ENCODE measurements at places on chromosomes 5 and 9.

GRCh38 chr5:100546001-100546400, 10.8 kb downstream of the FAM174A start:
- DNase-seq: no peak

- no peak for DNase-seq
Measured at GRCh38 chr9:129316281-129317030, 138.4 kb upstream of the IER5L start.

- no peak for DNase-seq
Measured at GRCh38 chr9:72203205-72203803, 54.1 kb downstream of the GDA start.

- DNase-seq: no peak
Measured at GRCh38 chr9:121641224-121641611, 10.2 kb upstream of the DAB2IP start.

DNA sequence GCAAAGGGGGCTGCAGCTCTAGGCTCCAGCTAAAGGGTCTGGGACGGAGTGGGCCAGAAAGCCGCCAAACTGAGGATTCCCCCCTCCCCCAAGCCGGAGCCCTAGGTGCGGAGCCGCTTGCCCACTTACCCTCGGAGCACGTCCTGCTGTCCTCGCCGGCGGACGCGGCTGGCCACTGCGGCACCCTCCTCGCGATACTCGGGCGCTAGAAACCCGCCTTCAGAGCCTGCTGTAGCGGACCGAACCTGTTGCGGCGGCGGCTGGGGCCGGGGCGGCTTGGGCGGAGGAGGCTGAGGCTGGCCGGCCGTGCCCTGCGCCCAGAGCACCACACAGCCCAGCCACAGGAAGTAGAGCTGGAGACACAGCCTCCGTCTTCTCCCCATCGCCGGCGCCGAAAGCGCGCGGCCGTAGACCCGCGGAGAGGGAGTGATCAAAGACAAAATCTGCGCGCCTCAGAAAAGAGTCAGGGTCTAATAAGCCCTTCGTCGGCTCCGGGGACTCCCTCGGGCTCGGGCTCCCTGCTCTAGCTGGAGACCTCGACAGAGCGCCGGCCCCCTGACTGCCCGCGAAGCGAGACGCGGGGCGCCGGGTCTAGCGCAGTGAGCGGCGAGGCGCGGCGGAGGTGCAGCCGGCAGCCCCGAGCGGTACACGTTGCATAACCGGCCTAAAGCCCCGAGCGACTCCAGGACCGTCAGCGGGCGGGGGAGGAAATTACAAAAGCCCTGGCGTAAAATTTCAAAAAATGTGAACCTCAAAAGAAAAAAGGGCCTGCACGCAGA, 635 bp downstream of the FBN2 start:
- DNase-seq: no peak

DNA sequence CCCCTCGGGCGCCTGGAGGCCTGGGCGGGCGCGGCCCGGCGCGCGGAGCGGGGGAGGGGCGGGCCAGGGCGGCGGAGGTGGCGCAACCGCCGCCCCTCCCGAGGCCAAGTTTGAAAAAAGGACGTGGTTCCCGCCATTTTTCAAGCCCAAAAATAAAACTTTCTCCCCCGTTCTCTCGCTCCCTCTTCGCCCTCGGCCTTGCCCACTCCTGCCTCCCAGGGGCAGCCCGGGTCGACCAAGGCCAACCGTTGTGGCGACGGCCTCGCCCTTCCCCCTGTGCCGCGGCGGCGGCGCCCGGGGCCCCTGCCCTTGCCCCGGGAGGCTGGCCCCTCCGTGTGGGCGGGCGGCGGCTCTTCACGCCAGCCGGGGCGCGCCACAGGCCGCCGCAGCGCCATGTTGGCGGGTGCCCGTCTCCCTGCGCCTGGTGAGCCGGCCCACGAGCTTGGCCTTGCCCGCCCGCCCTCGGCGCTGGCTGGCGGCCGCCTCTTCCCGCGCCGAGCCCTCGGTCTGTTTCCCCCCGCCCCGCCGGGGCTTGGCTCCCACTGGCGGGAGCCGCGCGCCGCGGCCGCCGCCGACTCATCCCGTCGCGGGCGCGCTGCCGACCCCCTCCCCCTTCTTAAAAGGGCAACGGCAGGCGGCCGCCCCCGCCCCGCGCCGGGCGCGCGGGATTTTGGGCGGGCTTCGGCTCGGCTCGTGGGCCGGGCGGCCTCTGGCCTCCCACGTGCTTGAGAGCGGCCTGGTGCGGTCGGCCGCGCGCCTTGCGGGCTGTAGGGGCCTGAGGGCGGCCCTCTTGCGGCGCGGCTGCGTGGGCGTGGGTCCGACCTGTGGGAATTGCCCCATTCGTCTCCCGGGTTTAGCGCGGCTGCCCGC, 1.3 kb downstream of the ANP32B start:
- DNase-seq: peak; percentile 86

DNA sequence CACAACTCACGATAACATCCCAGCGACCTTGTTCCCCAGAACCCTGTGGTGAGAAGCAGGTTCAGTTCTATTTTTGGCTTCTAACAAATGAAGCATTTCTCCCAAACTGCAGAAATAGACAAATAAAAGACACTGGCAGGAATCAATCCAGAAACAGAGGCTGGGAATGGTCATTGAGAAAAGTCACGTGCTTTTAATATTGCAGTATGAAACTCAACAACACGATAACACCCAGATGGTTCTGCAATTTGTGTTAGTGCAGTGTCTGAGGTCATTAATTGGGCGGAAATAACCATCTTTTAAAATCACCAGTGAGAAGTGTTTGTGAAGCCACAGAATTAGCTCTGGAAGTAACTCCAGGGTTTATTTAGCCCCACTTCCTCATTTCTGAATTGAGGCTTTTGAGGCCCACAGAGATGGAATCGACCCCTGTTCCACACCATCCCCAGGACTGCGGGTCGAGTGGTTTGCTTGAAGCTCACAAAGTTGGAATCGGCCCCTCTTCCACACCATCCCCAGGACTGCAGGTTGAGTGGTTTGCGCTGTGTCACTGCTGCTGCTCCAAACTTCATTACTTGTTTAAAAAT, 164.7 kb upstream of the IRX4 start:
- no peak for DNase-seq

- DNase-seq: no peak
Measured at GRCh38 chr5:111563031-111563822, 50.9 kb upstream of the STARD4 start.

GRCh38 chr9:34590381-34591247, 1.1 kb upstream of the CNTFR start:
- DNase-seq: no peak

- DNase-seq: no peak
Measured at GRCh38 chr5:126846344-126846743, 69.4 kb downstream of the LMNB1 start.

GRCh38 chr5:113186061-113186460, 209.5 kb downstream of the DCP2 start:
- no peak for DNase-seq

DNA sequence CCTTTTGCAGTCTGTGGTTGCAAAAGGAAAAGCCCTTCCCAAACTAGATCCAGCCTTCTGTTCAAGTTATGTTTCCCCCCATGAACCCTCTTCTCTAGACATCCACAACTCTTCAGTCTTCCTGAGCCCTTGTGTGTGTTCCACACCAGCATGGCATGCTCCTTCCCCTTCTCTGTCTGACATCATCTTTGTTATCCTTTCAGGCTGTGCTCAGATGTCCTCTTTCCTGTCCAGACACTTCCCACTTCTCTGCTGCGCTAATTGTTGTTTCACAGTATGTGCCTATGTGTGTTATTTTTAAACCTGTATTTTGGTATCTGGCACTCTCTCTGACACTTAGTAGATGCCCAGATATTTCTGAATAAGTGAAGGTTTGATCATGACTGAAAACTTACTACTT, 38.2 kb downstream of the FOCAD start:
- no peak for DNase-seq

DNA sequence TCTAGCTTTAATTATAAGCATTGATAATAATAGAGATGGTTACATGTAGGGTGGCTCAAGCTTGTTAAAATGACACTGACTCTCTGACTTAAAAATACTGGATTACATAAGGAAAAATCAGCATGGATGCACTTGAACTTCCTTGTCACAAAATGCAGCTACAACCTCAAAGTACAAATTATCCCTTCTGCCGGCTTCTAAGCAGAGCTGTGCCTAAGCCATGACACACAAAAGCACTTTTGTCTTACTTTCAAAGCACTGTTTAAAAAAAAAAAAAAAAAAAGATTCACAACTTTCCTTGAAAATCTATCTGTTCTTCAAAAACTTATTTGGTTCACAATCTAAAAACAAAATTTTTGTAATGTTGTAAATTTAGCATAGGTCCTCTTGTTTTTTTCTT, 36.4 kb upstream of the ZFAND5 start:
- DNase-seq: no peak

DNA sequence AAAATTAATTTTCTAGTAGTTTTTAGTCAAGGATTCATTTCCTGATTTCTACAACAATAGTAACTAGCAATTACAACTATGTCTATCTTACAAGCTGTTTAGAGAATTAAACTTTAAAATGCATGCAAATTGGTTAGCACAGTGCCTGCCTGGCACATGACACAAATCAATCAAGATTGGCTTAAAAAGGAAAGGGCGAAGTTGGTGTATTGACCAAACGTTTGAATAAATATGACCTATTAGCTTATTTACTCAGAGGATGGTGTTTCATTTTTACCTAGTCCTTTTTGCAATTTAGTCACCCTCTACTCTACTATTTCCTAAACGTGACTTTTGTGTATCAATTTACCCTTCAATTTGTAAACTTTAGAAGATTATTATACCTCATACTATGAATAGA, 83.5 kb downstream of the GDA start:
- no peak for DNase-seq

DNA sequence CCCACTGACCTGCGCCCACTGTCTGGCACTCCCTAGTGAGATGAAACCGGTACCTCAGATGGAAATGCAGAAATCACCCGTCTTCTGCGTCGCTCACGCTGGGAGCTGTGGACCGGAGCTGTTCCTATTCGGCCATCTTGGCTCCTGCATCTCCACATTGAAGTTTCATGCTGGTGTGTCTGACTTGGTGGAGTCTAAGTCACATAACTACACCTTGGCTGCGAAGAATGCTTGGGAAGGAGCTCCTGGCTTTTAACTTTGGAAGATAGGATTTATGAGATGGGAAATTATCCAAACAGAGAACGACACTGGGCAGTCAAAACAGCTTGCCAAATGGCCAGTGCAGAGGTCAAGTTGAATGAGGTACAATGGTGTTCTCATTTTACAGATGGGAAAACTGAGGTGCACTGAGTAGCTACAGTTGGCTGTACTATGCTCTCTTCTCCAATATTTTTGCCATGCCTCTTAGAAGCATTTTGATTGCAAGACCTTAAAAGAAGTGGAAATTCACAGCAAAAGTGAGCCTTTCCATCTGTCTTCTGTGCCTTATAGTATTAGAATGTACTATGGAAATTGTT, 36.7 kb downstream of the CCDC192 start:
- no peak for DNase-seq

- DNase-seq: no peak
Measured at GRCh38 chr5:14440582-14441431, 140.8 kb upstream of the OTULINL start.

DNA sequence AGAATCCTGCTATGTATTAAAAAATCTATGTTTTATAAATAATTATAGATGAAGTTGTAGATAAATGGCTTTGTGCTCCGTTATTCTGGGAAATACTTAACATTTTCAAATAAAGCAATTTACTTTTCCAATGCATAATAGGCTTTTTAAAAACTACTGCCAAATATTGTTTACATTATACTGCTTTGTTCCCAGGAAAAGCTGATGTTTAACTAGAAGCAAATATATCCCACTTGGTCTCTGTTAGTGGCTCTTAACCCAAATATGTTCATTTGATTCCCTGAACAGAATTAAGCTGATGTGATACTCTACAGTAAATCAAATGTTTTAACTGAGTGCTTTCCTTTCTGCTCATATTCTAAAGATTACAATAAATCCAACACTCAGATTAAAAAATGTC, 326.3 kb downstream of the SLCO4C1 start:
- no peak for DNase-seq

DNA sequence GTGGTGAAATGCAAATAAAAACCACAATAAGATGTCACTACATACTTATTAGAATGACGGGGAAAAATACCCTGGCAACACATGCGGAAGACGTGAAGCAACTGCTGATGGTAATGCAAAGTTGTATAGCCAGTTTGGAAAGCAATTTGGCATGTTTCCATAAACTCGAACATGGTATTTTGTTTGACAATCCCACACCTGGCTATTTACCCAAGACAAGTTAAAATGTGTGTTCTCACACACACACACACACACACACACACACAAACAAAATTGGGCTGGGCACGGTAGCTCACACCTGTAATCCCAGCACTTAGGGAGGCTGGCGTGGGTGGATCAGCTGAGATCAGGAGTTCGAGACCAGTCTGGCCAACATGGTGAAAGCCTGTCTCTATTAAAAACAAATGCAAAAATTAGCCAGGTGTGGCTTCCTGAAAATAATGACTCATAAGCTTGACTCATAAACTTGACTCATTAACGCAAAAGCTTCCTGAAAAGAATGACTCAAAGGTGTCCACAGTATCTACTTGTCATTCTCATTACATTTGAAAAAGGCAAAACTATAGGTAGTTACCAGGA, 456.5 kb downstream of the CDH18 start:
- DNase-seq: no peak

DNA sequence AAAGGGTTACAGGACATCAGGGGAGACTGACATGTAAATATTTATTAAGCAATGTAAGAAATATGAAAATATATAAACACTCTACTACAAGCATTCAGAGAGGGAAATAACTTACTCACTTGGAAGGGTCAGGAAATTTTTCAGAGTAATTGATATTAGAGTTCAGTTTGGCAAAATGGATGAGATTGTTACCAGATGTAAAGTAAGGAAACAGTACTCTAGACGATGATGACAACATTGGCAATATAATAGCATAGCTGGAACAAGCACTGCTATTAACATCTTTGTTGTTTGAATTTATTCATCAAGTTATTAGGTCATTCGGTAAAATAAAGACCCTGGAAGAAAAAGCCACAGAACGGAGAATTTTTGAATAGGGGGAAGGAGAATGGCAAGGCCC, 49.1 kb downstream of the GNA14 start:
- no peak for DNase-seq

All from CD4-positive, alpha-beta T cell treated with Interferon alpha-2 for 1 hour (primary cell).